ENCODE measurements at places on chromosomes 6 and 20. TPM values are rescaled to one million over a fixed set of nuclear protein-coding genes. Genes with fewer than 3 reads are reported as not detected.
A peak's percentile ranks its signal among the peaks of the same experiment; 100 is the strongest.

MRS2 gene
- total RNA-seq = 17.0 TPM

DNA sequence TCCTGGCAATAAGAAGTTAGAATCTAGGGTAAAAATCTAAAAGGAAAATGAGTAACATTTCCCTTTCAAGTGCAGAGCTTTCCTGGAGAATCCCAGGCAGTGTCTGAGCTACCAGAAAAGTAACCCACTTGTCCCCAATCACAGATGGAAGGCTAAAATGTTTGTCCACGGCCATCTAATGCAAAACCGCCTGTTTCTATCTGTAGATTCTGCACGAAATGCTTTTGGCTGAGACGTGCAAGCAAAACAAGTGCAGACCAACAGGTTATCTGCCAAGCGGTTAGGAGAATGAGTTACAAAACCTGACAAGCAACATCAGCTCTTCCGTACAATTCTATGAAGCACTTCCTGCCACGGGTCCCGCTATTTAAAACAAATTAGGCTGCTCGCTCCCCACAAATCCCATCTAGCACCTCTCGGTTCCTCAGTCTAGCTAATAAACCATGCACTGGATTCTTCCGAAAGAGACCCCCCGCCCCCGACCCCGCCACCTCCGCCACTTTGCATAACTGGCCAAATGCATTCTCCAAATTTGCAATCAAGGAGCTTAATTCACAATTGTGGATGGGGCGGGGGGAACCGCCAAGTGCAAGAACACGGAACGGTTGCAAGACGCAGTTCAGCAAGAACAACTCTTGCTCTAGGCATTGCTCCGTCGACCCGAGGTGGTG is 1.4 kb downstream of the ELOVL5 start:
- H3K36me3 ChIP-seq = peaks cover 35% of the 10 kb centered on the region
- peak overlapping the region; percentile 96 for H3K27ac ChIP-seq
- peak; percentile 56 for DNase-seq

DNA sequence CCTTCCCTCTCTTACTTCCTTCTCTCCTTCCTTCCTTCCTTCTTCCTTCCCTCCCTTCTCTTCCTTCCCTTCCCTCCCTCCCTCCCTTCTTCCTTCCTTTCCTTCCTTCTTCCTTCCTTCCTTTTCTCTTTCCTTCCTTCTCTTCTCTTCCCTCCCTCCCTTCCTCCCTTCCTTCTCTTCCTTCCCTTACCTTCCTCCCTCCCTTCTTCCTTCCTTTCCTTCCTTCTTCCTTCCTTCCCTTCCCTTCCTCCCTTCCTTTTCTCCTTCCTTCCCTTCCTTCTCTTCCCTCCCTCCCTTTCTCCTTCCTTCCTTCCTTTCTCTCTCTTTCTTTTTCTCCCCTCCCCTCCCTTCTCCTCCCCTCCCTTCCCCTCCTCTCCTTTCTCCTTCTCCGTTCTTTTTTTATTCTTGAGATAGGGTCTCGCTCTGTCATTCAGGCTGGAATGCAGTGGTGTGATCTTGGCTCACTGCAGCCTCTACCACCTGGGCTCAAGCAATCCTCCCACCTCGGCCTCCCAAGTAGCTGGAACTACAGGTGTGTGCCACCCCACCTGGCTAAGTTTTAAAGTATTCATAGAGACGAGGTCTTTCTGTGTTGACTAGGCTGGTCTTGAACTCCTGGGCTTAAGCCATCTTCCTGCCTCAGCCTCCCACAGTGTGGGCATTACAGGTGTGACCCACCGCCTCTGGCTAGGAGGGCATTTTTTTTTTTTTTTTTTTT is 1.1 kb upstream of the ZNF512B start:
- peak overlapping the region; percentile 26 for H3K27ac ChIP-seq
- peaks cover 25% of the 10 kb centered on the region for H3K4me1 ChIP-seq
- DNase-seq = no peak
- H3K4me3 ChIP-seq = peak overlapping the region; percentile 53
- peaks cover 10% of the 10 kb centered on the region for H3K36me3 ChIP-seq
- no peaks in the 10 kb centered on the region for H3K27me3 ChIP-seq

DNA sequence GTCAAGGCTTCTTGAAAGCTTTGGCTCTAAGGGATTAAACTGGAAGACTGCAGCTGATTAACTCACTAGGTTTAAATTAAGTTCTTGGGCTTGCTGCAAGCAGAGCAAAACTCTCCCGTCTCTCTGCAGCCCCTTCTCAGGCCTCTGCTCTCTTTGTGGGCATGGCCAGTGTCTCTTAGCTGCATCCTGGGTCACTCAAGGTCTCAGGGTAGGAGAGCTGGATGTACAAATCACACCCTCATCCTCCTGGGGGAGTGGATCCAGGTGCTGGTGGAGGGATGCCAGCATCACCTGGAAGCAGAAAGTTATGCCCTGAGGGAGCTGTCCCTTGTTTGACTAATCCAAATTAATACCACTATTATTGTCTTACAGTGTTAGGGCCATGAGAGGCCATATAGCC is 35.8 kb downstream of the GCM1 start:
- no peak overlapping the region for H3K4me3 ChIP-seq
- H3K27ac ChIP-seq = no peak overlapping the region
- H3K36me3 ChIP-seq = no peaks in the 10 kb centered on the region
- H3K27me3 ChIP-seq = peaks cover 2% of the 10 kb centered on the region
- no peak for DNase-seq

ALDH8A1 gene
- 1.2 TPM for total RNA-seq

- H3K27me3 ChIP-seq = no peaks in the 10 kb centered on the region
- H3K4me3 ChIP-seq = no peak overlapping the region
- no peaks in the 10 kb centered on the region for H3K36me3 ChIP-seq
- H3K4me1 ChIP-seq = no peaks in the 10 kb centered on the region
These were observed 545.1 kb upstream of the GJE1 start for GRCh38 chr6:141587482-141588266.

DNA sequence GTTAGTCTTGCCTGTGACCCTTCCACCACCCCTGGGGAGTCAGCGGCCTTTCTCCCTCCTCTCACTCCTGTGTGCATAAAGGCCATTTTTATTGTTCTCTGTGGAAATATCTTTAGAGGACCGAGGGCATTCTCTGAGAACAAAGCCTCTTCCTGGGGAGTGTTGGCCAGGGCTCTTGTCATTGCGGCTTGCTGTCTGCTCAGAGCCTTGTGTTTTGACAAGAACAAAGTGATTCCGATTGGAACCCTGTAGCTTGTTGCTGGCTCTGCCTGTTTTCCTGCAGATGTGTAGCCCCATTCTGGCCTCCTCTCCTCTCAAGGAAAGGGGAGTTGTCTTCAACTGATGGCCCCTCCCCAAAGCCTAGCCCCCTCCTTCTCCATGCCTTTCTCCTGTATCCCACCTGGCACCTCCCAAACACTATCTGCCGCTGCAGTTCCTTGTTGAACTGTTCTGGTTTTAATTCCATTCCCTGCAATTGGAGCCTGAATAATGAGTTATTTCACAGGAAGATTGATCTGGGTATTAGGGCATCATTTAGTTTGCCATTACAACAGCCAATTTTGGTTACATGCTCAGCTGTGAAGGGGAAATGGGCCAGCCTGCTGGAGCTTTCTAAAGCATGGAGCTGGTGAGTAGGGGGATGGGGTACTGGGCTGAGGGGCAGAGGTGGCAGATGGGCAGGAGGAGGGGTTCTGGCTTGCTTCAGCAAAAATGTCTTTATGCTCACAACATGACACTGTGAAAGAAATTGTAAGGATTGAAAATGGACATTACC is 252.5 kb downstream of the LRFN2 start:
- no peaks in the 10 kb centered on the region for H3K36me3 ChIP-seq
- H3K27ac ChIP-seq = no peak overlapping the region
- peaks cover 7% of the 10 kb centered on the region for H3K27me3 ChIP-seq

DNA sequence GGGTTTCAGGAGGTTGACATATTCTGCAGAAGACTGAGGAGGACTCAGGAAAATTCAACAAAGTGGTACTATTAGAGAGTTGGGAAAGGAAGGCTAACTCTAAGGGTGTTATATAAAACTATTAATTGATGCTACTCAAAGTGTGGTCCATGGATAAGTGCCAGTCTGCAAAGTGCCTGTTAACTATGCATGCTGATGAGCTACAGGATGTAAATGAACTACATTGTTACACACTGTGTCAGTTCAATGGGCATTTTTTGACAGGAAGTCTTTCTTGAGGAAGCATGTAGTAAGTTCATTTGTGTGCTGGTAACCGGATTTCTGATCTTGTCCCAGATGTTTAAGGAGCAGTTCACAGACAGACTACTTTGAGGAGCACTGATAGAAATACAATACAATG is 75.6 kb downstream of the KLHL32 start:
- H3K4me1 ChIP-seq = no peaks in the 10 kb centered on the region
- H3K27me3 ChIP-seq = no peaks in the 10 kb centered on the region
- no peak overlapping the region for H3K4me3 ChIP-seq
- DNase-seq = no peak

DNA sequence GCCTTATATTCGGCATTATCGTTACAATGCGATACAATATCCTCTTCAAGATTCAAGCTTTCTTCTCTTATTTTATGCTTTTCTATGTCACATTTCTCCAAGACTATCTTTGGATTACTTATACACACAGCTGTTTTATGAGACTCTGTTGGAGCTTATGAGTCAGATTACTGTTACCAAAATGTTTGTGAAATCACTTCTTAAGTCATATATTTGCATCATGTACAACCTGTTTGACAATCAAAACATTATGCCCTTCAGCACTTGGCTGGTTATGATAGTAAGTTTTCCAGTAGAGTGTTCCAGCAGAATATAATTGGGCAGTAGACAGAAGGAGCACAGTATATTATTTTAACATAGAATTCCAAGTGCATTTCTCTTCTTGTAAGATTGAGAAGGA is 35.2 kb downstream of the BMP6 start:
- DNase-seq = no peak
- H3K4me1 ChIP-seq = no peaks in the 10 kb centered on the region
- H3K27ac ChIP-seq = no peak overlapping the region
- peaks cover under 1% of the 10 kb centered on the region for H3K27me3 ChIP-seq
- no peaks in the 10 kb centered on the region for H3K36me3 ChIP-seq

GRCh38 chr20:7087803-7088202 is 320.3 kb downstream of the BMP2 start:
- no peak overlapping the region for H3K27ac ChIP-seq
- H3K4me1 ChIP-seq = no peaks in the 10 kb centered on the region
- H3K27me3 ChIP-seq = no peaks in the 10 kb centered on the region
- H3K36me3 ChIP-seq = no peaks in the 10 kb centered on the region
- no peak overlapping the region for H3K4me3 ChIP-seq

SKIC2 gene
- 74.2 TPM for total RNA-seq

DNA sequence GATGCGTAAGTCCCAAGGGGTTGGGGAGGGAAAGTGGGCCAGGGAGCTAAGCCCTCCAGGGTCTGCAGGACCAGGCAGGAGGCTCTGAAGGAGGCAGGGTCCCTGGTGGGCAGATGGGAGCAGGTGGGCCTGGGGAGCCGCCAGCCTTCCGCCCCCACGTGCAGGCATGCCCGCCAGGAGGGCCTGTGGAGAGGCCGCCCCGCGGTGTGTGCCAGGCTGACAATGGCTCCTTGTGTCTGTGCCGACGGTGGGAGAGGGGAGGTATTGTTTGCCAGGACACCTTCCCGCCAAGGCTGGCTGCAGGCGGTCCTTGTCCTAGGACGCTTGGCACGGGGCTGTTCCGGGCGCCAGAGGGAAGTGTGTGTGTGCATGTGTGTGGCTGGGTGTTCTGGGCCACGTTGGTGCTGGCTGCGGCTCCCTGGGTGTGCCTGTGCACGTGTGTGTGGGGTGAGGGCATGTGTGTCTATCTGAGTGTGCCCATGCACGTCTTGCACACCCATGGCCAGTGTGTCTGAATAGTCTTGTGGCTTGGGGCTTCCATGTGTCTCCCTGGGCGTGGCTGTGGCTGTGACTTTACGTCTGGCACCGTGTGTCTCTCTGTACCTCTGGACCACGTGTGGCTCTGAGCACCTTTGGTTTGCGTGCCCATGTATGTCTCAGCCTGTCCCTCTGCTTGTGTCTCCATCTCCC is 153.0 kb downstream of the CEBPB start:
- peaks cover 6% of the 10 kb centered on the region for H3K27me3 ChIP-seq
- no peak for DNase-seq
- no peak overlapping the region for H3K4me3 ChIP-seq
- H3K36me3 ChIP-seq = no peaks in the 10 kb centered on the region

FLOT1 gene
- 131 TPM for total RNA-seq

DNA sequence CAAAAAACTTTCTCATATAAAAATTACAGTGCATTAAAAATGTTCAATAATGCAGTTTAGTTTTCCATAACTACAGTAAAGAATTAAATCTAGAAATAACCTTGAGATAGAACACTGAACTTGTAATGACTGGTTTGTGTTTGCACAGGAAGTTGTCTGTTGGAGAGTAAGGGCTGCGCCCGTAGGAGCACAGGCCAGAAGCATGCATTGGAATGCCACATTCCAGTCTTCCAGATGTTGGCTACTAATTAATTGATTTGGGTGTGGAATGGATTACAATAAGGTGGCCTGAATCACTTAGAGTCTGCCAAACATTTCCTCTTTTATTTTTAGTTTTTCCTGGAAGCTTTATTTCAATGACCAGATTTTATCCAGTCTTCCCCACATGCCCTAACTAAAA is 582.6 kb upstream of the MMS22L start:
- DNase-seq = no peak
- no peak overlapping the region for H3K27ac ChIP-seq
- no peaks in the 10 kb centered on the region for H3K27me3 ChIP-seq
- H3K4me1 ChIP-seq = no peaks in the 10 kb centered on the region

DNA sequence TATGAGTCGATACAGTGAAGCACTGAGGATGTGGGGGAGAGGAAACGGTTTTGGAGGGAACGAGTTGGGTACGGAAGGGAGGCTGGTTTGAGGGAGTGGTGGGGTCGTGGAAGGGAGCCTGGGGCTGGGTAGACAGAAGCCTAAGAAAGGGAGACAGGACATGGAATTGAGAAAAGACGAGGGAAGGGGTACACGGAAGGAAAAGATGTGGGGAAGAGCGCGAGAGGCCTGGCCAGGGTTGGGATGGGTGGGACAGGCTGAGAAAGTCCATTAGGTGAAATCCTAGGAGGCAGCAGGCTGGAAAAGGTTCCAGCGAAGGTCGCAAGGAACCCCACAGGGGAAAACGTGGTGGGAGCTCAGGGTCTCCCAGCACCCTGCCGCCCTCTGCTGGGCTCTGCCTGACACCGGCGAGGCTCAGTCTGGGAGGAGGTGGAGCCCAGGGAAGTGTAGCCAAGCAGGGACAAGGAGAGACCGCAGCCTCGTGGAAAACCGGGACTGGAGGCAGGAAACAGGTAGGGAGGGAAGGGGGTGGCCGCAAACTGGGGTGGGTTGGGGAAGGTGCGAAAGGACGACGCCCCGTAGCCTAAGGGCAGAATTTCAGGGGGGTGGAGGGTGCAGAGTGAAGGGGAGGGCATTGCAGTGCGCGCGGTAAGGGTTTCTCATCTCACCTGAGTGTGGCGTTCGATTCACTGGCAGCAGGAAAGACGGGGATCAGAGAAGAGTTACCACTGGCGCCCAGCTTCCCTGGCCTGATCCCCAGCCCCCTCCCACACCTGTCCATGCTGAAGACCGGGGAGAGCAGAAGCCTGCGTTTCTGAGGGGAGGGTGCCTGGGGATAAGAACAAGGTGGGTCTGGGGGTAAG is 4.3 kb downstream of the GABBR1 start:
- peaks cover 45% of the 10 kb centered on the region for H3K4me1 ChIP-seq
- DNase-seq = peak; percentile 55
- peaks cover 10% of the 10 kb centered on the region for H3K36me3 ChIP-seq

GRCh38 chr20:32823078-32823477 is 3.3 kb downstream of the MAPRE1 start:
- peaks cover 45% of the 10 kb centered on the region for H3K36me3 ChIP-seq
- H3K4me3 ChIP-seq = no peak overlapping the region
- DNase-seq = peak; percentile 19
- peaks cover 47% of the 10 kb centered on the region for H3K4me1 ChIP-seq
- no peaks in the 10 kb centered on the region for H3K27me3 ChIP-seq

SLC26A8 gene
- total RNA-seq = not detected

BEND6 gene
- not detected for total RNA-seq
